ENCODE measurements at places on chromosomes 4 and X.

- peak; percentile 2 for DNase-seq
Observed at GRCh38 chr4:69330345-69331047, 50.2 kb downstream of the UGT2B28 start.

DNA sequence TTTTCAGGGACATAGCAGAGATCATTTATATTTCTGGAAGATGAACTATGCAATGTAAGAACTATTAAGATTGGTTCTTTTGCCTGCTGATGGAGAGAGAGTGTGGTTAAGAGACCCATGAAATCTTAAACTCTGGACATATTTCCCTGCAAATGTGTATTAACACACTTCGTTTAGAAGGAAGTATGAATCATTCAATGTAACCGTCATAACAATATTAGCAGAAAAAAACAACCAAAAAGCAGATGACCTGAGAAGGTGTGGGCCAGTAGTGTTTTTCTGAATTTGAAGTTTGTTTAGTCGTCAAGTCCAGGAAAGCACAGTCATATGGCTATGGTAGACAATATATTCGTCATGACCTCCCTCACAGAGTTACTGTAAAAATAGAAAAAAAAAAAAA is 2.5 kb upstream of the TMPRSS11D start:
- DNase-seq: no peak

GRCh38 chr4:139603576-139604410 is 47.8 kb upstream of the SETD7 start:
- DNase-seq: peak; percentile 87

DNA sequence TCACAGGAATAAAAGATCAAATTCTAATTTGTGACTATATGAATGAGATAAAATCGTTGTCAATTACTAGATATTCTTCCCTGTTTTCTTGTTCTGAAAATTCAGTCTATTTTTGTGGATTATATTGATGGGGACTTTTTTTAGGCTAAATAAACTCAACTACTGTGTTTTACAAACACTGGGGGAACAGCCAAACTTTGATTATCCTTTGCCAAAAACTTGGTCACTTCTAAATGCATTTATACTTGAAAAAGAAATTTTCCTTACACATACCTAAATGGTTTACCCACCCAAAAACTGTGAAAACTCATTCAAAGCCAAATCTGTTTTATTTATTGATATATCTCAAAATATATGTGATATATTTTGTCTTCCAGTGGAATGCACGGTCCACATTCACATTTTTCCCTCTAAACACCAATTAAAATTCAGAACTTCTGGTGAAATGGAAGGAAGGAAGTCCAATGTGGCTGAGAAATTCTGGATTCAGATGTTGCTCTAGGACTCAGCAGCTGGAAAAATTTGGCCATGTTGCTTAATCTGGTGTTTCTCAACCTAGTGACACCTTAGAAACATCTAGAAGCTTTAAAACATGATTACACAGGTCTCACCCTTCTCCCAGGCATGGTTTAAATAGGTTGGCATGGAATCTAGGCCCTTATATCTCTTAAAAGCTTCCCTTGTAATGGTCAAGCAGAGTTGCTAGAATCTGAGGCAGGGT is 28.6 kb upstream of the ARHGAP24 start:
- DNase-seq: no peak

- no peak for DNase-seq
Observed at GRCh38 chr4:133355633-133356032, 206.5 kb downstream of the PCDH10 start.

DNA sequence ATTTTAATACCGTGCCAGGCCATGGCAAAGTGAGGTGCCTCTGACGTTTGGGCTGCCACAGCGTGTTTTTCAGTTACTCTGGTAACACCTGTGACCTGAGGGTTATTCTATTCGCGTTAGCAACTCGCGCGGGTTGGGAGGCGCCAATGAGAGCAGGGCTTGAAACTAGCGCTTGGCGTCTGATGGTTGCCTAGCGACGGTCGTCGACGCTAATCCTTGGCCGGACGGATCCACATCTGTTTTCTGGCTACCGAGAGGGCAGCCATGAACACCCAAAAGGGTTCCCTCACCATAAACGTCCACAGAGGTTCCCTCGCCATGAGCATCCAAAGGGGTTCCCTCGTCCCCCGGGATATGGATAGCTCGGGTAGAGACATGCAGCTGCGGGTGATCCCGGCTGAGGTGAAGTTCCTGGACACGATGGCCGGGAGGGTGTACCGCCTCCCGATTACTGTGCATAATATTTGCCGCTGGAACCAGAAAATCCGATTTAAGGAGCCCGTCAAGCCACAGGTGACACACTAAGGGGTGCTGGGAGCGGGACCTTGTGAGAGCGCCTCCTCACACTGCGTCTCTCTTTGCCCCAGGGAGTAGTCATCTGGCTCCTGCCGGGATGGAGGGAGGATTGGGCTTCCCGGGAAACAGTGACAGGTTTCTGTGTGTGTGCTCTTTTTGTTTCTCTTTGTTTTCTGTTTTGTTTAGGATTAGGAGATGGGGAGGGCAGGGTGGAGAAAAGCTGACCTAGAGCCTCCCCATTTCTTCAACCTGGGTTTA is at the start of gene CFAP47:
TSS of gene CFAP47 (plus strand) at position 199 of the 774 bp plus-strand sequence. CDS start at position 265, 66 bp downstream.
- DNase-seq: peak; percentile 48

GRCh38 chr4:87525636-87526295 is 3.4 kb downstream of the SPARCL1 start:
- DNase-seq: peak; percentile 81

DNA sequence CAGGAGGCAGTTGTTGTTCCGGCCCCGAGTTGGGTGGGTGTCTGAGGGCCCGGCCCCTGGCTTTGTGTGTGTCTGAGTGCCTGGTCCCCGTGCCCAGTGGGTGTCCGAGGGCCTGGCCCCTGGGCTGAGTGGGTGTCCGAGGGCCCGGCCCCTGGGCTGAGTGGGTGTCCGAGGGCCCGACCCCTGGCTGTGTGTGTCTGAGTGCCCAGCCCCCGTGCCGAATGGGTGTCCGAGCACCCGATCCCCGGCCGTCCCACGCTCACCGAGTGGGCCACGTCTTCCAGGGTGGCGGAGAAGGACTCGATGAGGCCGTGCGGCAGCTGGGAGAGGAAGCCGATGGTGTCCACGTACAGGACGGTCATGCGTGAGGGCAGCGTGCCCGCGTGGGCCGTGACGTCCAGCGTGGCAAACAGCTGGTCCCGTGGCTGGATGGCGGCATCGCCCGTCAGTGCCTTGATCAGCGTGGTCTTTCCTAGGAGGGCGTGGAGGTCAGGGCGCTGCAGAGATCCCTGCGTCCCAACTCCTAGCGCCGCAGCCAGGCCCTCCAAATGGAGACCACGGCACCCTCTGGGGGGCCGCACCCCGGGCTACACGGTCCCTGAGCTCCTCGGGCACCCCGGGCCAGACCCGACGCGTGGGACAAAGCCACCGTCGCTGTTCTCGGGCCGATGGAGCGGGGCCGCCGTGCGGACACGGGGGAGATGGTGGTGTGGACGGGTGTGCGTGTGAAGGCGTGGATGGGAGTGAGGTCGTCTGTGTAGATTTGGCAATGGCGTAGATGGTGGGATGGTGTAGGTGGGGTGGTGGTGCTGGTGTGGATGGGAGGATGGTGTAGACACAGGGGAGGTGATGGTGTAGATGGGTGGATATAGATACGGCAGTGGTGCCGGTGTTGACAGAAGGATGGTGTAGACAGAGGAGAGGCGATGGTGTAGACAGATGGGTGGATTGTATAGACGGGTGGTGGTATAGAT is 7.2 kb downstream of the GTPBP6 start:
- DNase-seq: no peak

- DNase-seq: no peak
Observed at GRCh38 chr4:120517966-120518365, 404.6 kb downstream of the PRDM5 start.

Data from spinal cord (tissue), 10 donors.